ENCODE measurements at places on chromosomes 13 and 19.

DNA sequence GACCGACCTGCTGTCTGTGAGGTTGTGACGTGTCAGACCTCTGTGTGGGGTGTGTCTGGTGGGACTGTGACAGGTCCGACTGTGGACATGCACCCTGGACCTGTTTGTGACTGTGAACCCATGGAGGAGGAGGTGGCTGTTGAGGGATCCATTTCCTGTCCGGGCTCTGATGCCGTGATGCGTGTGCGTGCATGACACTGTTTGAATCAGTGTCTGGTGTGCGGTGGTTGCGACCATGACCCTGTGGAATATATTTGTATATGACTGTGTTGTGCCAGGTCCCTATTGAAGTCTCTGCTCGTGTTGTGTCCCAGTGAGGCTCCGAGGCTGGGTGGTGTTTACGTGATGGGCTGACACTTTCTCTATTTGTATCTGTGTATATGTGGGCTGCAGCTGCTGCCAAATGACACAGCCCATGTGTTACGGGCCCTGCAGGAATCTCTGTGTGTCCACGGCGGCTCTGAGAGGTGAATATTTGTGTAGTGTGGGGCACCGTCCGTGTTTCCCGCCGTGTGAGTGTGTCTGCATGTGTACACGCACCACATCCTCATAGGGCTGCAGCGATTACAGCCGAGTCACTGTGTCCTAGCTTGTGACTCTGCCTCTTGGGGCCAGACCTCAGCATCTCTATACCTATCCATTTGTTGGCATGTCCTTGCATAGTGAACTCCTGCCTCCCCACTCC is 18.3 kb downstream of the CCDC97 start:
- peak; percentile 30 for DNase-seq

GRCh38 chr13:114114006-114114640 is 18.3 kb downstream of the RASA3 start:
- DNase-seq, result no peak

DNA sequence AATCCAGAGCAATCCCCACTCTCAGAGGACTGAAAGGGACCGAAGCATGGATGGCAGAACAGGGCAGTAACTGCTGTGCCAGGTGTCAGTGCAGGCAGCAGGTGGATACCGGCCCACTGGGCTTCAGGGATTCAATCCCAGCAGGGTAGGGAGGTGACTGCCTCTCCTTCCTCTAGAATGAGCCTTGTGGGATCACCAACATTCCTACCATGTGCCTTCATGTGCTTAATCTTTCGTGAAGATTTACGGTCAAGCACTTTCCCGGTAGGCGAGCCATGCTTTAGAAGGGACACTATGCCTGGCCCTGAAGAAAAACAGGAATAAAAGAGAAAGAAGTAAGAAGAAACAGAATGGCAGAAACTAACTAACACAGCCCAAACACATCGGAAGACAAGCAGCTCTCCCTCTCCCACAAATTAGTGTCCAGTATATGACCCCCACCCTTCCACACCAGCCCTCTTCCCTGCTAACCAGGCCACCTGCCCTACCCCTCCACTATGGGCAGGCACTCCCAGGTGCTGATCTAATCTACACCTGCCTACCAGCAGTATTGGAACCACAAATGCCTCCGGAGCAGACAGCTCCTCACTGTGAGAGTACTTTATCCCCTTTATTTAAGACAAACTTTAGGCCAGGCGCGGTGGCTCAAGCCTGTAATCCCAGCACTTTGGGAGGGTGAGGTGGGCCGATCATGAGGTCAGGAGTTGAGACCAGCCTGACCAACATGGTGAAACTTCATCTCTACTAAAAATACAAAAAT is 162.5 kb downstream of the NUFIP1 start:
- no peak for DNase-seq

DNA sequence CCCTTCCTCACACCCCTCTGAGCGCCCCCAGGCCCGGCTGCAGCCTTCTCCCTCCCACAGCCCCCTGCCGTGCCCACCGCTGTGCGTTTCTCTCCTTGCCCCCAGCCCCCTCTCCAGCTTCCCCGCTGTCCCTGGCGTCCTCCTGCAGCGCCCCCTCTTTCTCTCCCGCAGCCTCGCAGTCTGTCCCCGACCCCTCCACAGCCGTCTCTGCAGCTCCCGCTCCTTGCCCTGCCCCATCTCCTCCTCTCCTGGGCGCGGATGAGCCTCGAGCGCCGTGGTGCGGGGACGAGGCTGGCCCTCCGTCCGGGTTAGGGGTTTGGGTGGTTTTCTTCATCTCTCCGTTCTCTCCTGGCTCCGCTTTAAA is 1.1 kb downstream of the KMT5C start:
- DNase-seq, result no peak

DNA sequence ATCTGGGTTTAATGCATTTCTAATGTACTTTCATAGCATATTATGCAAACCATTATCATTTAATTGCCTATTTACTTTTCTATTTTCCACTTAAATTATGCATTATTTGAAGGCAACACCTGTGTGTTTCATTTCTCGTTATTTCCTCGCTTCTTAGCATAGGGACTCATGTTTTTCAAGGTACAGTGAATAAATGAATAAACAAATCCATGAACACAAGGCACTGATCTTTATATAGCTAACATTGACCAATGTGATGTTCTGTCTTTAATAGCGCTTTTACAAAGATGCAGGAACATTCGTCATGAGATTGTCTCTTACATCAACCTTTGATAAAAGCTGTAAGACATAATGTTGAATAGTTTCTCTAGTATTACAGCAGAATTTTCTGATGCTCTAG is 121.2 kb downstream of the B3GLCT start:
- DNase-seq, result no peak

GRCh38 chr19:49848938-49849337 is 2.0 kb upstream of the PTOV1 start:
- no peak for DNase-seq

DNA sequence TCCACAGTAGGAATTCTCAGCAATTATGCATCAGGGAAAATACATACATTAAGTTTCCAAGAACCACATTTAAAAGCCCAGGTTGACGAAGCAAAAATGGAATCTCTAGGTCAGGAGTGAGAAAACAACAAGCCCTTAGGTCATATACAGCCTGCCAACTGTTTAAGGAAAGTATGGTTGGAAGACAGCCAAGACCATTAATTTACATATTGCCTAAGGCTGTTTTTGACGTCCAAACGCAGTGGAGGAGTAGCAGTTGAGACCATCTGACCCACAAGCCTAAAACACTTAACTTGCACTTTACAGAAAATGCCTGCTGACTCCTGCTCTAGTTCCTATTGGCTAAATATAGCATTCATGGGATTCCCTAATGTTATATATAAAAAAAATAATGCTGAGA is 299.0 kb downstream of the ITGBL1 start:
- DNase-seq, result no peak

- no peak for DNase-seq
These were observed 30.6 kb downstream of the GSX1 start for GRCh38 chr13:27822873-27823311.

DNA sequence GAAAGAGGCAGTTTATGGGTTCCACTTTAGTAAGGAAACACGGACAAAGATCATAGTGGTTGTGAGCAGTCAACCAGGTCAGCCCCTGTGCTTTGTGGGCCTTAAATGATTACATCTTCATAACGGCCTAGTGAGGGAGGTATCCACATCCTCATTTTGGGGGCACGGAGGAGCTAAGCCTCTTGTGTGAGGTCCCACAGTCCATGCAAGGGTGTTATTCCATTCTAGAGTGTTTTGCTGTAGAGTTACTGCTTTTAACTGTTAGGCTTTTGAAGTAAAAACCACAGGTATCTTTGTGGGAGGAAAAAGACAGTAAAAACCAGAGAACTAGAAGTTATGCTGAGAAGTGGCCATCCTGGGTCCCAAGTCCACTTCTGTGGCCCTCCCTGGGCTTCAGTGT is 4.0 kb downstream of the NOP53 start:
- DNase-seq, result no peak

DNA sequence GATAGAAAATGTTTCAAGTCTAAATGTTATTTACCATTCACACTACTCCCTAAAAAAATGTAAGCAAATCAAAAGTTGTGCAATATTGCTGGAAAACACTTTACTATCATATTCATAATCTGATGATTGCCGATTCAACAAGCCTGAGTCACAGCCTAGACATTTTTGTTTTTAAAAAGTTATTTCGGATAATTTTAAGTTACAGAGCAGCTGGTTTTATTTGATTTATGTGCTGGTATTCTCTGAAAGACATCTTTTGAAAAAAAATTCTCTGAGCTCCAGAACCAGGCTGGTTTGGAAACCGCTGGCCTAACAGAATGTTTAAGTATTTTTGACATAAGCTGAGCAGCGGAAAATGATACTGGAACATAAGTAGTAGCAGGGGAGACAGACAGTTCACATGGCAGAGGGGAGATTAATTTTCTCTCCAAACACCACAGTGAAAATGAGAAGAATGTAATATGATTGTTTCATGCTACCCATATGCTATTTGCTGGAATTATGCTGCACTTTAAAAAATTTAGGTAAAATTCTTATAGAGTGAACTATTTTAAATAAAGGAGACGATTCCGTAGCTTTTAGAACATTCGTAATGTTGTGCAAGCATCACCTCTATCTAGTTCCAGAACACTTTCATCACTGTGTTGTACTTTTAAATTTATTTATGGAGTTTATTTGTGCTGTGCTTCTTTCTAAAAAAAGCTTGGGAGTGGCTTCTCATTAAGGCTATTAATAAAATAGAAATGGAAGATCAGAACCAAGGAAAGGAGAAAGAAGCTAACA is 36.1 kb downstream of the TBC1D4 start:
- DNase-seq, result no peak

DNA sequence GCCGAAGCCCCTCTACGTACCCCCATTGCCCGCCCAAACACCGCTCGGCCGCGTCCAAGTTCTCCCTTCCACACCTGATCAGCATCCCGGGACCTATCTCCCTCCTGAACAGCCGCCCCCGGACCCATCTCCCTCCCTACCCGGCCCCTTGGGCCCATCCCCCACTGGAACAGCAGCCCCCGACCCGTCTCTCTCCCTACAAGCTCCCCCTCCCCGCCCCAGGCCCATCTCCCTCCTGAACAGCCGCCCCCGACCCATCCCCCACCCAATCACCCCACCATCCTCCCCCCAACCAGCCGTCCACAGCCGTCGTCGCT is 610 bp downstream of the ZSCAN1 start:
- DNase-seq, result no peak

GRCh38 chr19:18428173-18428786 is 9.1 kb downstream of the SSBP4 start:
- no peak for DNase-seq

- DNase-seq, result no peak
These were observed 119.7 kb upstream of the MRI1 start for GRCh38 chr19:13644645-13645044.

DNA sequence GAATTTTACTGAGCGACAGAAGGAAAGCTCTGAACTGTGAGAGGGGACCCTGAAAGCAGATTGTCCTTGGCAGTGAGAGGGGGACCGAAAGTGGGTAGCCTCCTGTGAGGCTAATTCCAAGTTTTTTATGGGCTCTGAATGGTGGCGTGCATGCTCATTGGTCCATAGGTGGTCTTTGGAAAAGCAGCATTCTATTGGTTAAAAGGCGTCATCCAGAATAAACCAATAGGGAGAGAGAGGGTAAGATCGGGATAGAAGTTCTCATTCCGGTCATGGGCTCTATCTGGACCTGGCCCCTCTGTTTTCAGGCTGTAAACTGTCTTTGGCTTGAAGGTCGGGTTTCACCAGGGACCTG is 539.8 kb upstream of the PCDH9 start:
- no peak for DNase-seq

GRCh38 chr13:74288361-74288911 is 154.2 kb upstream of the KLF12 start:
- no peak for DNase-seq

GRCh38 chr13:23579896-23580683 is 9.9 kb downstream of the TNFRSF19 start:
- DNase-seq, result no peak

DNA sequence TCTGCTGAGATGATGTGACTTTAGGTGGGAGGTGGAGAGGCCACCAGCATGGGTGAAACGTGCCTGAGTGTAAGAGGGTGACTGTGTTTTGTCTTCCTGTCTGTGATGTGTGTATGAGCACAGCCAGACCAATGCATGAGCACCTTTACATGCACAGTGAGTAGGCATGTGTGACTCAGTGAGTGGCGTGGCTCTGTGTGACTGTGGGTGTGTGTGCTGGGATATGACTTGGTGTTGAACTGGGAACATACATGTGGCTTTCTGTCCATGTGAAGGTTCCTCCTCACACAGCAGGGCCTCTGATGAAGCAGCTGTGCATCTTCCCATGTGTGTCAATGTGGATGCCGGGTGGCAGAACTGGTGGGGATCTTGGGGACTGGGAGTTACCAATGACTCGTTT is 19.9 kb upstream of the LGALS13 start:
- DNase-seq, result no peak

DNA sequence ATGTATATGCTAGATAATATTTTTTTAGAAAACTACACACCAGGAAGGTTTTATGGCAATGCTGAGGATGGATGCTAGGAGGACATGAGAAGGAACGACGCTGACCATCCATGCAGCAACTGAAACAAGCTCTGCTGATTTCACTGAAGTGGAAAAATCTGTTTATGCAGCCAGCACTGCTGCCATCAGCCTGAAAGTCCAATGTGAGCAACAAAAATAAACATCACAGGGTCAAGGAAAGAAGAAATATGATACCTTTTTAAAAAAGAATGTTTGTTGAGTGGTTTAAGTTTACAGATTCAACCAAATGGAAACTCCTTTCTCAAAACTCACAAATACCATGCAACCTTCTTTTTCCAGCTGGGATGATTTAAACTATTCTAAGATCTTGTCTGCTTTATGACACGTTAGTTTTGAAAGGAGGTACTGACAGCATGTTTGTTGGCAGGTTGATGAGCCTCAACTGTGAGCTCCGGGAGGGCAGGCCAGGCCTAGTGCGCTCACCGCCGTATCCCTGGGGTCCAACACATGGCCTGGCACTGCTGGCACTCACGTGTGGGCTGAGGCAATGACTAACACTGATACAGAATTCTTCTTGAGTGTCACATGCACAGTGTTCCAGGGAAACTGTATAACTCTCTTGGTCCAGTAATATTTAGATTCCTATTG is 46.8 kb downstream of the LATS2 start:
- no peak for DNase-seq

GRCh38 chr19:40300668-40301067 is 15.5 kb upstream of the AKT2 start:
- DNase-seq, result no peak
